ENCODE measurements at places on chromosomes 12 and 14.
A peak's percentile ranks its signal among the peaks of the same experiment; 100 is the strongest.

DNA sequence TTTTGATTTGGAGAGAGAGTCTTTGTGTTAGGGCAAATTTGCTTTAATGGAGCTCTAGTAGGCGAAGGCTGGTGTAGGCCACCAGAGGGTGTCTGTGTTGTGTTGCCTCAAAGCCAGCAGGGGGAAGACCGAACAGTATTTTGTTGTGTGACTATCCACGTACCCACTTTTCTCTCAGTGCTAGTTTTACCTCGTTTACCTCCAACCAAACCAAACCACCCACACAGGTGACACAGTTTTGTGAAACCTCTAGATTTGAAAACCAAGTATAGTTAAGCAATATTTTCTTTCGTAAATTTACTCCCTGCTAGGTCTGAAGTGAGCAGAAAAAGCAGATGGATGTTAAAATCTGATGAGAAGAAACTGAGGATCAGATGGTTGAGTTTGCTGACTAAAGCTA lies 36.3 kb upstream of the NPFF start:
- peak; percentile 26 for DNase-seq

DNA sequence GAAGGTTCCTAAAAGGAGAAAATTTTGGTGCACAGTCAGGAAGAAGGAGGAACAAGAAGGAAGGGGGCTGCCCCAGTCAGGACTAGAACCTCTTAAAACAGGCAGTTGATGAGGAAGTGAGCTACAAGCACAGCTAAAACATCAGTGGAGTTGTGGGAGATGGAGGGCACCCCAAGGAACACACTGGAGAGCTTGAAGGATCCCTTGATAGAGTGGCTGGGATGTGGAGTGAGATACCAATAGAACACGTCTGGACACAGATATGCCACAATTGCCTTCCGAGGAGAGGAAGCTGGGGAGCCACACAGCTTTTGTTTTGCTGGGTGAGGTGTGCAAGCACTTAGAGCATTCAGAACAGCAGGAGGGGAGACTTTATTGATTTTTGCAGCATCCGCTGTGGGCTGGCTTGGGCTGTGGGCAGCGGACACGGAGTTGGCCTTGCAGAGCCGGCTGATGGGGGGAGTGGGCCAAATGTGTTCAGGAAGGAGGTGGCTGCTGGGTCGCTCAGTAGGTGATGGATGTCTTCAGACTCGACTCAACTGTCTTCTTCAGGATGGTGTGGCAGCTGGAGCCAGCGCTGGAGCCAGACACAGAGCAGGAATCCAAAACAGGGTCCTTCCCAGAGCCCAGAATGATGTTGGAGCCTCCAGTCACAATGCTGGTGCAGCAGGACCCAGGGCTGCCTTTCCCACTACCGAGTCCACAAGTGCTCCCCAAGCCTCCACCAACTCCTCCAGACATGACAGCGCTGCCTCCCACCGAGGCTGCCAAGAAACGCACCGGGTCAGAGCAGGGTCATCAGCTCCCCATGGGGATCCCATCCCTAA lies 4.7 kb upstream of the KRT79 start:
- DNase-seq: no peak

DNA sequence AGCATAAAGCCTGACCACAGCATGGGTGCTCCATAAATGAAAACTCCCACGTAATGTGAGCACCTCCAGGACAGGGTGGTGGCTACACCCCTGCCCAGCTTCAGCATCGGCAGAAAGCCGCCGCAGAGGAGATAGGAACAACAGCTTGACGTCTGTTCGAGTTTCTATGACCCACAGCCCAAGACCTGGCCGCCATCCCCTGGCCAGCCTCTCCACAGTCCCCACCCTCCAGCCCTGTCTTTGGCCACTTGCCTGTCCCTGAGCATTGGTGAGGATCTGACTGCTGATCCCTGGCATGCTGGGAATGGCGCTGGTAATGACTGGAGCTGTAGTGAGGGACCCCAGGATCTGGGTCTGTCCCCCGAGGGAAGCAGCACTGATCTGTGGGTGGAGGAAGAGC lies 21.3 kb downstream of the POU6F1 start:
- DNase-seq: no peak

DNA sequence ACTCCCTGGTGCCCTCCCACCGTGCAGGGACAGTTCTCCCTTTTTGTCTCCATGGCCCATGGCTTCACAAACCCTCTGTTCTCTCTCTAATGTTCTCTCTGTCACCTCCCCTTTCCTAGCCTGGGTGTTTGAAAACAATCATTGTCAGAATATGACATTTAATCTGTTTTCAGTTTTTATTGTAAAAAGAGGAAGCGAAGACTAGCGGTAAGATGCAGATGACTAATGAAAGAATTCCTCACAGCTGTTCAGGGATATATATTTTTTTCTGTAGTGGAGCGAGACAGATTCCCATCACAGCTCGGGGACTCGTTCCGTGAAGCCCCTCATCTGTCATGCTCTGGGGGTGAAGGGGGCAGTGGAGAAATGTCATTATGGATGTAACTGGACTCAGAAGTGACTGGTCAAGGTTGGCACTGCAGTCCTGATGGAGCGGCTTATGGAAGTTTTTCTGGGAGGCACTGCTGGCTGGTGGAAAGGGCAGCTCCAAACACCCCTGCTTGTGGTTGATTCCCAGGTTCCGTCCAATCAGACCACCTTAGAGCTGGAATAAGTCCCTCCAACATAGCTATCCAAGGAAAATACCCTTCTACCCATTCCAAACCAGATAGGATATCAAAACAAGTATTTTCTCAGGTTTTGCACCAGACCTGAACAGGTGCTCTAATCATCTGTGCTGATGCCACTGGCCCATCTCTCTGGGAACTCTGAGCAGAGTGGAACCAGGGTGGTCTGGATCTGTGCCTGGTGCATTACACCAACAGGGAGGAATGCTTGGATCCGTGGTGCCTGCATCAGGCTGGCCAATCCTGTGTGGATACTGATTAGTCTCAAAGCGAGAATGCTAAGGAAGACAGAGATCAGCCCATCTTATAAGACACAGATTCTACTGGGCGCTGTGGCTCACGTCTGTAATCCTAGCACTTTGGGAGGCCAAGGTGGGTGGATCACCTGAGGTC lies 84.7 kb downstream of the GPATCH2L start:
- no peak for DNase-seq

DNA sequence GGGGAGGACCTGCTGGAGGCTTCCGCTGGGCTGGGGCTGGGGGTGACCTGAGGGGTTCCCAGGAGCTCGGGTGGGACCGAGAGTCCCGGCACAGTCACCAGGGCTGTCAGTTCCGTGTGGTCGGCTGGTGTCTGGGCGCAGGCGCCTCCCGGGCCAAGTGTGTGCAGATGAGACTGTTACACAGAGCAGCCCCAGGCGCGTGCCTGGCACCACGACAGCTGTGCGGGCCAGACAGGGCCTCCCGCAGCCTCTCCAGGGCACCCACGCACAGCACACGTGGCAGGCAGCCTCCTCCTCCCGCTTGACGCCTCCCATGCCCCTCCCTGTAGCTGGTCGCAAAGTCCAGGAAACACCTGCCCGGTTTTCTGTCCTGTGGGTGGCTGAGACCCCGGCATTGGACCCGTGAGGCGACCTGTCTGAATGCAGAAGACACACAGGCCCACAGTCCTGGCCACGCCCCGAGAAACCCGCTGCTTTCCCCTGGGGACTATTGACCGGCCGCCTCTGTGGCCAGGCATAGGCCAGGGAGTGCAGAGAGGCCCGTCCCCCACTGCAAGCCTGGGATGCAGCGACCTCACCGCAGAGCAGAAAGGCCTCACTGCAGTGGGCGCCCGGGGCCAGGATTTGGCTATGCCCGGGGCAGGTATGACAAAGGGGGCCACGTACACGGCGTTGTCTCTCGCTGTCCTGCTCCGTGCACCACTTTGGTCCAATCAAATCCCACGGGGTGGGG lies 12.1 kb upstream of the GALNT9 start:
- no peak for DNase-seq

DNA sequence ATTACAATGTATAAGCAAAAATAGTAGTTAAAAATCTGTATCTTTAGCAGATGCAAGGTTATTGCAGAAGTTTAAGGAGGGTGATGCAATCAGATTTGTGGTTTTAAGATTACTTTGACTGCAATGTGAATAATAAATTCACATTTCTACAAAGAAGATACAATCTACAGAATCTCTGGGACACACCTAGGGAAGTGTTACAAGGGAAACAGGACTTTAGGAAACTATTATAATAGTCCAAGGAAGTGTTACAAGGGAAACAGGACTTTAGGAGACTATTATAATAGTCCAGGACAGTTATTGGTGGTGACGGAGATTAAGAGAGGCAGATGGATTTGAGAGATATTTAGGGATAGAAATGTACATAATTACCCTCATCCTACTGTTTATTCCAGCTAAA lies 154.4 kb upstream of the GARIN6 start:
- no peak for DNase-seq

GRCh38 chr12:19953734-19954133 lies 414.6 kb upstream of the PDE3A start:
- no peak for DNase-seq

DNA sequence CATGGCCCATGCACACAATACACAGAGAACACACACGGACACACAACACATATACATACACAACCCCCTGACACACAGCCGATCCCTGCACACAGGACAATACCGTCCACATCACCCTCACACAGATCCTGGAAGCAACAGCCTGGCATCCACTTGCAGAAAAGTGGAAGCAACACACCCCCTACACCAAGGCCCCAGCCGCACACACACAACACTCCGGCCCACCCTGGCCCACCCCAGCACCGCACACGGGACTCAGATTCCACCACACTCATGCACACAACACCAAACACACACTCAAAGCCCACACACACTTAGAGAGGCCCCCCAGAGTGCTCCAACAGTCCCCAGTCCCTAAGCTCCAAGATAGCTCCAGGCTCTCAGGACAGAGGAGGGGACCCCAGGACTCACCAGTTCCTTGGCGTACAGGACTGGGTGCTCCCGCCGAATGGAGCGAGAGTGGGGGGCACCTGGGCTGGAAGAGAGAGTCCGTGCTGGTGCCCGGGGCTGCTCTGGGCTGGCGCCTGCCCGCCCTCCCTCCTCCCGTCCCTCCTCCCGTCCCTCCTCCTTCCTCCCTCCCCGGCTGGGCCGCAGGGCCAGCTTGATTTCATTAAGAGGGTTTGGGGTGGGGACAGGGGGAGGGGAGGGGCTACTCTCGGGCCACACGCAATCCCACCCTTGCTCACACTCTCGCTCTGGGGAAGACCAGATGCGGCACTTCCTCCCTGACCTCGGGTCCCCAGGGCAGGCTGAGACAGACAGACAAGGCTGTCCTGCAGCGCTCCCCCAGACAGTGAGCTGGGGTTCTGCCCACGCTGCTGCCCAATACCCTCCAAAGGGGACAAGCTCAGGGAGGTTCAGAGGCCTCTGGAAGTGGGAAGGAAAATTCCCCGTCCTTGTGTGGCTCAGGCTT lies at the start of gene TMEM119:
TSS of gene TMEM119 (minus strand) at position 526 of the 913 bp plus-strand sequence. CDS start 5,701 bp downstream, outside the sequence.
- no peak for DNase-seq

GRCh38 chr12:132437943-132438700 lies 51.8 kb upstream of the FBRSL1 start:
- DNase-seq: peak; percentile 39

GRCh38 chr12:4849795-4850345 lies 59.8 kb upstream of the KCNA1 start:
- no peak for DNase-seq

GRCh38 chr12:67068204-67068731 lies 200.9 kb upstream of the CAND1 start:
- DNase-seq: peak; percentile 8

DNA sequence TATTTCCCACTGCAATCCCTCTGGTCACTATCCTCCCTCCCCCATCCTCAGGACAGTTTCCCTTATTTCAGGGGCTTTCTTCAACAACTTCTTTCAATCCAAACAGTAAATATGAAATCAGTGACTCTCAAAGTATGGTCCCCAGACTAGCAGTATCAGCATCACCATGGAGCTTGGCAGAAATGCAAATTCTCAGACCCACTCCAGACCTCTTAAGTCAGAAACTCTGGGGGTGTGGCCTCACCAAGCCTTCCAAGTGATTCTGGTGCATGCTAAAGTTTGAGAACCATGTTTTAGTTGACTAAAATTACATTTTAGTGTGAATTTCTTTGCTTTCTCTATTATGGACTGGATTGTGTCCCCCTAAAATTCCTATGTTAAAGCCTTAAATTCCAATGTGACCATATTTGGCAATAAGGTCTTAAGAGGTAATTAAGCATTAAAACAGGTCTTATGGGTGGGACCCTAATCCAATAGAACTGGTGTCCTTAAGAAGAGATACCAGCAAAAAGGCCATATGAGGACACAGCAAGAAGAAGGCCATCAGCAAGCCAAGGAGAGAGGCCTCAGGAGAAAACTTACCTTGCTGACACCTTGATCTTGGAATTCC lies 23.2 kb downstream of the ATP2B1 start:
- DNase-seq: no peak

DNA sequence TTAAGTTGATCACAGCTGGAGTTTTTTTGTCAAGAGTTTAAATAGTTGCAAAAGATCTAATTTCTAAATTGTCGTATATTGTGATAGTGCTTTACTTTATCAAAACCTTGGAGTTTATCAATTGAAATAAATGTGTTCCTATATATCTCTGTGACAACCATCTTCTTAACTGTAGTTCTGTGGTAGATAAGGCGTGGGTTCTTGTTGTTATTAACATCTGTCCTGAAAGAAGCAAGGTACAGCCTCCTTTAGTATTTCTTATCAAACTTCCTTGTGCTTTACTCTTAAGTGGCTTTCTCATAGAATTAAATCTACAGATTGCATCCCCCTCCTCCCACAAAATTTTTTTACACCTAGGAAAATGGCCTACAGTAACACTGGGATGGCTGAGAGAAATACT lies 7.3 kb downstream of the SCYL2 start:
- DNase-seq: no peak

DNA sequence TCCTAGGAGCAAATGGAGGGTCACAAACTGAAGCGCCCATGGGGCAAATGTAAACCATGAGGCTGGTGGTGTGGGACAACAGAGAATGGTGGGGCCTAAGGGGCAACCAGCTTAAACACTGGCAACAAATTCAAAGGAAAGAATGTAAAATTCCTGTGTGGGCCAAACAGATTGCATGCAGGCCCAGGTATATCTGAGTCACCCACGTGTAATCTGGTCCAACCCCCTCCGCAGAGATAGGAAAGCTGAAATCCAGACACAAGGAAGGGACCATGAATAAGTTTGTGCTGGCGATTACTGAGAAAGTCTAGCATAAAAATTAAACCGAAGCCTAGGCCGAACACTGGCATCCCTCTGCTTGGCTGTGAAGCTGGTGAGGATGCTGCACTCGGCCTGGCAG lies 71.6 kb downstream of the ITPK1 start:
- DNase-seq: no peak

- DNase-seq: peak; percentile 56
Measured at GRCh38 chr14:99189201-99189801, 82.7 kb downstream of the BCL11B start.

DNA sequence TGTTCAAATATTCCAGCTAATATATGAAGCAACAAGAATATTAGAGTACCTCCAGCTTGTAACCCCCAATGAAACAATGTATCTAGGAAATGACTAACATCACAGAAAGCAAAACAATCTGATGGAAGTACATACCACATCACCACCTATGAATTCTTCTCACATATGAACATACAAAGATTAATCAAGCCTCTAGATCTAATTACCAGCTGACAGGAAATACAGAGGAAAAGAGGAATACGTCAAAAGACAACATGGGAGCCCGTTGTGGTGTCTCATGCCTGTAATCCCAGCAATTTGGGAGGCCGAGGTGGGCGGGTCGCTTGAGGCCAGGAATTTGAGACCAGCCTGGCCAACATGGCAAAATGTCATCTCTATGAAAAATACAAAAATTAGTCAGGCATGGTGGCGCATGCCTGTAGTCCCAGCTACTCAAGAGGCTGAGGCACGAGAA lies 7.5 kb downstream of the NEDD8 start:
- no peak for DNase-seq

- no peak for DNase-seq
Measured at GRCh38 chr12:90074086-90074485, 365.4 kb upstream of the ATP2B1 start.

- no peak for DNase-seq
Measured at GRCh38 chr12:130418251-130418650, 80.6 kb downstream of the PIWIL1 start.

Measured in CD4-positive, alpha-beta T cell (primary cell).